ENCODE measurements at places on chromosomes 5 and 9.

DNA sequence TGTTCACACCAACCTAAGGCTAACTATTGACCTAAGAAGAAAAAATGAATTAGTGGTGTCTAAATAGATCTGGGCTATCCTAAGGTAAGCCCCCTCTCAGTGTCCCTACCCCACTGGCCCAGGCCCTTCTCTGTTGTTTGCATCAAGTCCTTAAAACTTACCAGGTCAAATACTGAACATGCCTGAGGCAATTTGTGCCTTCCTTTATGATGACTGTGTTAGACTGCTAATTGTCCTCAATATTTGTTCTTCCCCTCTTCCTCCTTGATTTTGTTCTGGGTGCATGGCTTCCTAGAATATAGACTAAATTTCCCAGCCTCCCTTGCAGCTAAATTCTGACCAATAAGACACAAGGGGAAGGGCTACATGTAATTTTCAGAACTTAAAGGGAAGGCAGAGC is 199.9 kb downstream of the ADAMTS12 start:
- DNase-seq: no peak

GRCh38 chr5:21067724-21068123 is 1079.7 kb upstream of the CDH18 start:
- DNase-seq: no peak

GRCh38 chr9:107388890-107389289 is 100.7 kb downstream of the KLF4 start:
- DNase-seq: no peak

DNA sequence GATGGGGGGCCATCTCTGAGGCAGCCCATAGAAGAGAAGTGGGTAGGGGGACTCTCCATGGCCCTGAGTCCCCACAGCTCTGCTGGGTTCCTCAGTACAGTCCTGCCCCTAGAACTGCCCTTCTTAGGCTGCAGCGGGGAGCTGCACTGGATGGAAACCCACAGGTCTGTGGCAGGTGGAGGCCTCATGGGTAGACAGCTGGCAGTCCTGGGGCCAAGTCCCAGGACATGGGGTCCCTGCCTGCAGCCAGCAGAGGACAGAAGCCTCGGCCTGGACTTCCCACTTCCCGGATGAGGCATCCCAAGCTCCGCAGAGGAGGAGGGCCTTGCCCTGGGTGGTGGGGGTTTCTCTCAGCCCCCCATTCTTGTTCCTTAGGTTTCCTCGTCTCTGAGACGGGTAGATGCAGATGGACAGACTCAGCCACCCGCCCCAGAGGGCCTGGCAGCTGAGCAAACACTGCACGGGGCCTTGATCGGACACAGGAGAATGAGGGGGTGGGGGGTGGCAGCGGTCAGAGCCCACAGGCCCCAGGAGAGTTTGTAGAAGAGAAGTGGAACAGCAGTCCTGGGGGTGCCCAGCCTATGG is 153.8 kb downstream of the C9orf50 start:
- DNase-seq: no peak

Measured in D721Med (cell line).